ENCODE measurements at places on chromosomes 5 and 9. TPM values are rescaled to one million over a fixed set of nuclear protein-coding genes. Genes with fewer than 3 reads are reported as not detected.

The TNFSF15 gene
- not detected for polyA plus RNA-seq

The INSL6 gene
- polyA plus RNA-seq, result not detected

The TIMD4 gene
- not detected for polyA plus RNA-seq

The LMX1B gene
- polyA plus RNA-seq, result not detected

The FOXD1 gene
- not detected for polyA plus RNA-seq

Measured in neural cell (in vitro differentiated cells).